ENCODE measurements at places on chromosomes 3 and 15.

DNA sequence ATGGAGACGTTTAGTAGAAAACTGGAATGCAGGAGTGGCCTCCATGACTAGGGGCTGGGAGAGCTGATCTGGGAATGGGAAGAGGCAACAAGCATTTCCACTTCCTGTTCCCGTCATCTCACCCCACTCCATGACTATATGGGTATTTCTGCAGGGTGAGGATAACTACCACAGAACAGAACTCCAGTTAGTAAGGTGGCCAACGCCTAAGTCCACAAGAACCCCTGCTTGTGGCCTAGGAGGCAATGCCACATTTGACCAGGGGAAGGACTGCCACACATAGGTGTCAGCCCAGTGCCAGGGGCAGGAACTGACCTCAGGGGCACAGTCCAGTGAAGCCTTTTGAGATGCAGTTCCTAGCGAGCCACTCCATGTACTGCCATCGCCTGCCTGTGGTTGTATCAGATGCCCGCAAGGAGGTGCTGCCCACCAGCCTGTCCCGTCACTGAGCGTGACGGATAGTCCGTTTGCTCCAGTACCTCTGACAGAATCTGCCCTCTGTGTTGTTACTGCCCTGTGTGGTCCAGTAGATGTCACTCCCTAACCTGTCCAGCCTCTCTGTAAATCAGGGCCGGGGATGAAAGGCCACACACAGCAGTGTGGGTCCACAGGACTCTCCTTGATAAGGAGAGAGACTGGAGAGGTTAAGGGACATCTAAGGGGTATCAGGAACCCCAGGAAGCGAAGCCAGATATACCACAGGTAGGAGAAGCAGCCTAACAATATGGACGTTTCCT is 3.5 kb upstream of the MTFMT start:
- DNase-seq: no peak

- DNase-seq: no peak
Measured at GRCh38 chr3:148943506-148944205, 47.7 kb upstream of the GYG1 start.

GRCh38 chr15:92885224-92886041 is 14.7 kb upstream of the CHD2 start:
- no peak for DNase-seq

DNA sequence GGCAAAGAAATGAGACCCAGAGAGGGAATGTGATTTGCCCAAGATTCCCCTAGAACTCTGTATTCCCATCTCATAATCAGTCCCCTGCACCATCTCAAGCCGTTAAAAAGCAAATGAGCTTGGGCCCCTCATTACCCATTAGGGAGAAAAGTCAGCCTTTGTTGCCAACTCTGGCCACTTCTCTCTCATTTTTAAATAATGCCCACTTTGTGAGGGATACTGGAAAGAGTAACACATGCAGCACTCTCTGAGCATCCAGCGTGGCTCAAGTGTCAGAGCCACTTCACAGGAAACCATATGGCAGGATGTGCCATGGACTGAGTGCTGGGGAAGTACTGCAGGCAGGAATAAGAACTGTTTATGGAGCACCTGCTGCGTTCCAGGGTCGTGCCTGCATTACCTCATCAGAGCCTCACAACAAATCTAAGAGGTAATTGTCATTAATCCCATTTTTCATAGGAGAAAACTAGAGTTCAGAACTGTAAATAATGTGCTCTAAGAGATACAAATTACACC is 49.8 kb upstream of the SLC6A1 start:
- DNase-seq: no peak

DNA sequence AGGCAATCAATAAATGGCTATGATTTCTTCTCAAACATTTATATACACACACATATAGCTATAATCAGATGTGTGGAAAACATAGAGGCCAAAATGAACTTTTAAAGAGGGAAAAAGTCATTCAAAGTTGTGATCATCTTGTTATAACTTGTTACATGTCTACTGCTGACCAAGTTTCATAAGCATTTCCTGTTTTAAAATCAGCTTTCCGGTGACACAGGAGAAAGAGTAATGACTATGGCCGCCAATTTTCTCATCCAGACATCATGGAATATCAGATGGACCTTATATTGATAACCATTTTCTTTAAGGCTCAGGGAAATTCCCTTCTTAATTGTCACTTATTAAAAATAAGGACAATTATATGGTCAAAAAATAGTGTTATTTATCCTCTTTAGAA is 71.7 kb upstream of the AGTR1 start:
- DNase-seq: no peak

DNA sequence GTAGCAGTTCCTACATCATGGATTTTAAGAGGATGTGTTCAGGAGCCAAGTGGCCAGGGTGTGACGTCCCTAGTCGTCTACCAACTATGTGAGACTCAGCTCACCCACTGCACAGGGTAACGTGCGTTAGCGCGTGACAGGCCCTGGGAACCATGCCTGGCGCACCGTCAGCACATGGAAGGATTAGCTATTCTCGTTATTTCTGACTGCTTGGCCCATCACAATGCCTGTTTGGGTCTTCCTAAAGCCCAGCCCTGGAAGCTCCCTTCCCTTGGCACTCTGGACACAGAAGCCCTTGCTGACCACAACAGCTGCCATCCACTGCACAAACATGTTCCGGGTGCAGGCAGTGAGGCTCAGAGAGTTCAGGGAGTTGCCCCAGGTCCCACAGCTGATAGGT is 91.0 kb upstream of the RPL32 start:
- DNase-seq: no peak

GRCh38 chr3:46559091-46559704 is 6.9 kb downstream of the LRRC2 start:
- no peak for DNase-seq

DNA sequence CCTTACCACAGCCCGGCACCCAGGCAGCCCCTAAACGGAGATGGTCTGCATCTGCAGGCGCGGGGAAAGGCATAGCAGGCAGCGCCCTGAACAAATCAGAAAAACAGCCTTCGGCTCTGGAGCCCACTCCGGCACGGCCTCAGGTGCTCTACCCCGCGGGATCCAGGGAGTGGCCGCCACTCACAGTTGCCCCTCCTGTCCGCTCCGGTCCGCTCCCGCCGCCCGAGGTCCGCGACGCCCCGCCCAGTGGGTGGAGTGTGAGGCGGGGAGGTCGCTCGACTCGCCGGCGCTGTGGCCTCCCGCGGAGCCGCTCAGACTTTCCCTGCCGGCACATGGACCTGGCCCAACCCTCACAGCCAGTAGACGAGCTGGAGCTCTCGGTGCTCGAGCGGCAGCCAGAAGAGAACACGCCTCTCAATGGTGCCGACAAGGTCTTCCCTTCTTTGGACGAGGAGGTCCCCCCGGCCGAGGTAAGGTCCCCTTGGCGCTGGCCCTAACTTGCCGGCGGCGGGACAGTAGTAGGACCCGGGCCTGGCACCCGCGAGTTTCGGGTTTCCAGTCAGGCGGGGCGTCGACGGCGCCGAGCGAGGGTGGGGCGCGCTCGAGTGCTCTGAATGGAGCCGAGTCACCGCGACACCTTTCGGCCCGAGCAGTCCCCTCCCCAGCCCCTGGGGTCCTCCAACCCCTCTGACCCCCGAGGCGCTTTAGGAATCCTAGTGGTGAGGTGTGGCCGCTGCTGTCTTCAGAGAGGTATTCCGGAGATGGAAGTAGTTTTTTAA is at the start of gene C3orf52:
C3orf52 (plus strand) TSS at position 314 of the 779 bp plus-strand sequence; CDS start at position 333, 19 bp downstream.
- peak; percentile 55 for DNase-seq

DNA sequence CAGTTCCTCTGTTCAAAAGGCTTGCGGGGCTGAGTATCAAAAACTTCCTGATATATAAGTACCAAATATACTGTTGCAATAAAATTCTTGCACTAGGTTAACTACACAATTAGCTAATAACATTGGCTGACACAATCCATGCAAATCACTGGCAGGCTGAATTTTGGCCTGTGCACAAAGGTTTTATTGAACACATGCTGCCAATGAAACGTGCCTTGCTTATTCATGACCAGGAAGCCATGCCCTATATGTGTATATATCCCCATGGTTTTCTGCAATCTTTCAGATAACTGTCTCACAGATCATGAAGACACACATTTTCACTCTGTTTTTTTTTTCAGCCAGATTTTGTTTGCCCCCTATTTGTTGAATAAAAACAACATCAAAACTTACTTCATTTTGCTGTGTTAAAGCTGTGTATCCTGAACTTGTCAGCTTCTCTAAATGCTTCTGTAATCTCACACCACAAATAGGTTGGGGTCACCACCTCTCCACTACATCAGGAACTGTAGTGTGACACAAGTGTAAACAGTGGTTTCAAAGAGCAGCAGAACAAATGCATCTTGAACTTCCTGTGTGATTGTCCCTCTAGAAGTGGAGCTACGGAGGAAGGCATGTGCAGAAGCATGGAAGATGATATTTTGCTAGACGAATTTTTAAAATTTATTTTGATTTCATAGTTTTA is 920.7 kb upstream of the NR2F2 start:
- no peak for DNase-seq

GRCh38 chr3:6516694-6517093 is 344.2 kb upstream of the GRM7 start:
- no peak for DNase-seq

DNA sequence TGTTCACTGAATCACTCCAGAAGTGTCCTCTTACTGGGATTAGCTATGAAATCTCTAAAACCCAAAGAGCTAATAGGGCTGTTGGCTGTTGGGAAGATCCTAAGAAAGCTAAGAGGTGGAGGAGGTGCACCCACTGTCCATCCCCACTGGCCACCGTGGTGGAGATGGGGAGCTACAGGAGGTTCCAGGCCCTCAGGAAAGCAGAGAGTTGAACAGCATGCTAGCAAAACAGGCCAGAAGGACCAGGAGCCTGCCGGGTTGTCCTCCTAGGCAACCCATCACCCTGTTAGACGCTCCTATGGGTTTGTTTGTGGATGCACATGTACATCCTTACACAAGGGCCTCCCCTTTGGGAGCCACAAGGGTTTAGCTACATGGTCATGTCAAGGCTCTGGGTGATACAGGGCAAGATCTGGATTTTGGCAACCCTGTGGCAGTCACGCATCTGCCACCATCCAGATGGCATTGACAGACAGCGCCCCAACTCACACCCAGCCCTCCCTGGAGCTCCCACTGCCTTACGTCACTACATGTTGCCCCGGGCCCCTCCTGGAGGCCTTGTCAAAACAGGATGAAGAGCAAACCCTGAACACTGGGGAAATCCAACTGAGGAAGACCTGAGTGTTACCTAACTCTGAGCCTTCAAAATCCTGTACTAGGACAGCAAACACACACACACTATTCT is 208.1 kb downstream of the SLCO3A1 start:
- no peak for DNase-seq

DNA sequence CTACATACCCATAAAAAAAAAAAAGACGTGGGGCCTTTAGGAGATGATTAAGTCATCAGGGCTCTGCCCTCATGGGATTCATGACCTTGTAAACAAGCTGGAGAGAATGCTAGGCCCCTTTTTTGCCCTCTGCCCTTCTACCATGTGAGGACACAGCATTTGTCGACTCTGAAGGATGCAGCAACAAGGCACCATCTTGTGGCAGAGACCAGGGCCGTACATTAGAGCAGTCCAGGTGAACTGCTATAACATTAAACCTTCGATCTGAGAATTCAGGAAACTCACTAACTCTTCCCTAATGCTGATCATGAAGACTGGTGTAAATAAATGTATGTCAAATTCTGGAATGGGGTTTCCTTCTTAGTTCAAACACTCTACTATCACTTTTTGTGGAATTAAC is 30.7 kb upstream of the SIAH2 start:
- no peak for DNase-seq

- DNase-seq: no peak
Measured at GRCh38 chr15:90851940-90852339, 16.4 kb upstream of the FURIN start.

- DNase-seq: no peak
Measured at GRCh38 chr3:160126051-160126450, 99.2 kb upstream of the C3orf80 start.

- no peak for DNase-seq
Measured at GRCh38 chr3:98784042-98784441, 20.9 kb downstream of the ST3GAL6 start.

DNA sequence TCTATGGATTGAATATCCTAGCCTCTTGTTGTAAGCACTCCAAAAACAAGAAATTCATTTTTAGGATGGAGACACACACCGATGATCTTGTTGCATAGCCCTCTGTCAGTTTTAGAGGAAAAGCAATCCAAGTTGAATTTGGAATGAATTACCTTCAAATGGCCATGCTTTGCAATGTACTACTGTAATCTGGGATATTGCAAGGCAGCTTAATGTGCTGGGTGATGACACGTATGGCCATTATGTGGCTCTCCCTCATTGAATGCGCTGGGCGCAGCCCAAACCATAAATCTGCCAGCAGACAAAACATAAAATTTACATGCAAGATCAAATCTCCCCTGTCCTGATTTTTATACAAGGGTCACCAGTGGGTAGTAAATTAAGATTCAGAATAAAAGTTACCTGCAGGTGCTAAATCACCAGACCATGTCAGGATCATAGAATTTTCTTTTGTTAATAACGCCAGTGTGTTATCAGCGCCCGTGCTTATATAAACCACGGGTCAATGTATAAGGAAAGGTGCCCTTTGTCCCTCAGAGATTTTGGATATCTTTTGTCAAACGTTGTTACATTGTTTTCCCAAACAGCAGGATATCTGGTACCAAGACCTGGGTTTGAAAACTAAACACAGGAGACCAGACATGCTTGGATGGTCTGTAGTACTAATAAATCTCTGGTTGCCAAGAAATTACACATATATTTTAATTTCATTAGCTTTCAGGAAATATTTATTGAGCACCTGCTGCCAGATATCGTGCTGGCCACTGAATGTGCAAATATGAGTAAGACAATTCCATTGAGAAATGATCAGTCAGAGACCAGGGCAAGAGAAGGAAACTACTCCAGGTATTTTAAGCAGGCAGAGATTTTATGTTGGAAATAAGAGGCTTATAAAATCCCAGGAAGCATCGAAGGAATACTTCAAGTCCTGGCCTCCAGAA is 237.1 kb downstream of the EBLN2 start:
- DNase-seq: no peak

DNA sequence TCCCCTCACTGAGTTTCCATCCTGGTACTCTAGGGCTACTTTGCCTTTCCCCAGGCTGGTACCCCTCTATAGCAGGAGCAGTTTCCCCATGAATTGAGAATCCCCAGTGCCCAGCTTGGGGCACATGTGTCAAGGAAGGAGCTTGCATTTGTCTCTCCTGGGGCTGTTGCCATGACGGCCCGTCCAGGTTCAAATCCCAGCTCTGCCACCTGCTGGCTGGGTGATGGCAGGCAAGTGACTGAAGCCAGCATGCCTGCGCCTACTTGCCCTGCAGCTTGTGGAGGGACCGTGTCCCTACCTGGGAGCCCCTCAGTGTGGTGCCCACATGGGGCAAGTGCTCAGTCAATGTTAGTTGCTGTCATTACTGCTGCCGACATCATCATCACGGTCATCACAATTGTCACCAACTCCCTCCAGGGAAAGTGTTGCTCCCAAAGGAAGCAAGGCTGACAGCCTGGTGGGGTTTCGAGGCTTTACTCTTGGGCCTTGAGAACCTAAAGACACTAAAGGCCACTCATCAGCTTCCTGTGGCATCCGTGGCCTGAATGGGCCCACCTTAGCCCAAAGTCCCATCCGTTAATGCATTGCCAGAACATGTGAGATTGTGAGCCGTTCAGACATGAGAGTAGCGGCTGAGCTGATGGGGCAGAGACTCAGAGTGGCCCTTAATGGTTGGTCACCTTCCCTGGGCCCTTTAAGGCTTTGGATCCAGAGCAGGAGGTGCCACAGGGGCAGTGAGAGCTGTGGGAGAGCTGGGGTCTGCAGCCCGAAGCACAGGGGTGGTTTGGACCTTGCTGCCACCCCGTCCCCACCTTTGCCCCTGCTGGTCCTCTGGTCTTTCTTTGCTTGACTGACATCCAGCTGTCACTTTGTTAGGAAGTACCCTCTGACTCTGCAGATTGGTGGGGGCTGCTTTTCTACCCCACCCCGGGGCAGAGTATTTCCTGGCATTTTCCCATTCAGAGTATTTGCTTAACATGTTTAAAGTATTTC is 144.4 kb downstream of the DNAJB8 start:
- peak; percentile 60 for DNase-seq
